Occipital lobe (tissue), 3 donors: ENCODE measurements at places on chromosomes 11 and 22. TPM values are rescaled to one million over a fixed set of nuclear protein-coding genes. Genes with fewer than 3 reads are reported as not detected.

DNA sequence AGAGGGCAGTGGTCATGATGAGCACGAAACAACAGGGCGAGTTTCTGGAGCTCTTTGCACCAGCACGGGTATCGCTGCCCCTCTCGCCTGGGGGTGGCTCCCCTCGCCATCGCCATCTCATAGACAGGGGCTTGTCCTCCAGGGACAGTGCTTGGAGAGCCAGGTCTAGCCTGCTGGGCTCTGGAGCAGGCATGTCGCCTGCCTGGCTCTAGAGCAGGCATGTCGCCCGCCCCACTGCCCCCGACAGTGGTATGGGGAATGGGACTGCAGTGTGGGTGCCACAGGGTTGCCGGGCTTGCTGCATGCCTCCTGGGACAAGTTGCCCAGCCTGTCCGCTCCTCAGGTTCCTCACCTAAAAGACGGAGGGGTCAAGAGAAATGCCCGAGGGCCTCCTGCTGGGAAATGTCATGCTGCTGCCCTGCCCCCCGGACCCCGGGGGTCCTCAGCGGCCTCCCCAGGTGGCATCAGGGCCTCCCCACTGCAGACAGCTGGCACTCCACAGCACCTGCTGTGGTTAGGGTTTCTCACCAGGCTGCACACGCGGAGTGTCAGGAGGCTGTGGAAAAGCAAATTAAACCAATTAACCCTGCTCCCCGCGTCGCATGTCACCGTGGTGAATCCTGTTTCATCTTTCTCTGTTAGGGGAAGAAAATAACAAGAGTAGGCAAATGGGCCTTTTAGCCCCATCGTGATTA lies 403.0 kb downstream of the TBC1D22A start:
- DNase-seq = no peak

DNA sequence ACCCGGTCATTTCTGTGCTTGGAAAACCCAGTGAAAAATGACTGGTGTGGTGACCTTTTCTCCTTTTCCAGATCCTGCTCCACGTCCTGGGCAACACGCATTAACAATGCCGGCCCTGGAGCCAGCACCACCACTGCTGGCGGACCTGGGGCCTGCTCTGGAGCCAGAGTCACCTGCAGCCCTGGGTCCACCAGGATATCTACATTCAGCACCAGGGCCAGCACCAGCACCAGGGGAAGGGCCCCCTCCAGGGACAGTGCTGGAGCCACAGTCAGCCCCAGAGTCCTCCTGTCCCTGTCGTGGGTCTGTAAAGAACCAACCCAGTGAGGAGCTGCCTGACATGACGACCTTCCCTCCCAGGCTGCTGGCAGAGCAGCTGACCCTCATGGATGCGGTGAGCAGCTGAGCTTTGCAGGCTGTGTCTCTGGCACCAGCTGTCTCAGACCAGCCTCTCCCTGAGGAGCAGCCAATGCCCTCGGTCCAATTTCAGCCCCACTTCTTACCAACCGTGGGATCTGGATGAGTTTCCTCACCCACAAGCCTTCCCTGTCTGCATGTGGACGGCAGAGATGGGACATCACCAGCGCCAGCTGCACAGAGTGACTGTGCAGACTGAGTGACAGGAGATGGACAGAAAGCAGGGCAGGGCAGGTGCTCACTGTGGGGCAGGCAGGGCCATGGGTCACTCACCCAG lies 1.9 kb downstream of the RGL4 start:
- DNase-seq = no peak

DNA sequence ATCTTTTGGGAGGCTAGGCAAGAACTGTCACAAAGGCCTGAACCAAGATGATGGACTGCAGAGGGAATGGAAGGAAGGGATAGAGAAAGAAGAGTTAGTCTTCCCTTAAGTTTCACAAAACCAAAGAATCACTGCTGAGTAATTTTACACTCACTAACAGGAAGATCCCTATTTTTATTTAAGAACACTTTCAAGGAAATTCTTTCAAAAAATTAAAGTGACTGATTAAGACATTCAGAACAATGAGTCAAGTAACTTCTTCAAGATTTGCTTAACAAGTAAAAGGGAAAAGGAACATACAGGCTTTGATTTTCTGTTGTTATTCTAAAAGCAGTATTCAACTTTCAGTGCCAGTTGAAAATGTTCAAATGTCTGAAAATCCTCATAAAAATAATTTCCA lies 3.1 kb downstream of the PITPNB start:
- DNase-seq = no peak

DNA sequence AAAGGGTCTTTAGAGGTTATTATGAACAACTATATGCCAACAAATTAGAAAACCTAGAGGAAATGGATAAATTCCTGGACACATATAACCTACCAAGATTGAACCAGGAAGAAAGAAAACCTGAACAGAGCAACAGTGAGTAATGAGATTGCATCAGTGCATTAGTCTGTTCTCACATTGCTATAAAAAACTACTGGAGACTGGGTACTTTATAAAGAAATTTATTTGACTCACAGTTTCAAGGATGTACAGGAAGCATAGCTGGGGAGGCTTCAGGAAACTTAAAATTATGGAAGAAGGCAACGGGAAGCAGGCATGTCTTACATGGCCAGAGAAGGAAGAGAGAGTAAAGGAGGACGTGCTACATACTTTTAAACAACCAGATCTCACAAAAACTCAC lies 70.8 kb upstream of the GNAZ start:
- DNase-seq = no peak

DNA sequence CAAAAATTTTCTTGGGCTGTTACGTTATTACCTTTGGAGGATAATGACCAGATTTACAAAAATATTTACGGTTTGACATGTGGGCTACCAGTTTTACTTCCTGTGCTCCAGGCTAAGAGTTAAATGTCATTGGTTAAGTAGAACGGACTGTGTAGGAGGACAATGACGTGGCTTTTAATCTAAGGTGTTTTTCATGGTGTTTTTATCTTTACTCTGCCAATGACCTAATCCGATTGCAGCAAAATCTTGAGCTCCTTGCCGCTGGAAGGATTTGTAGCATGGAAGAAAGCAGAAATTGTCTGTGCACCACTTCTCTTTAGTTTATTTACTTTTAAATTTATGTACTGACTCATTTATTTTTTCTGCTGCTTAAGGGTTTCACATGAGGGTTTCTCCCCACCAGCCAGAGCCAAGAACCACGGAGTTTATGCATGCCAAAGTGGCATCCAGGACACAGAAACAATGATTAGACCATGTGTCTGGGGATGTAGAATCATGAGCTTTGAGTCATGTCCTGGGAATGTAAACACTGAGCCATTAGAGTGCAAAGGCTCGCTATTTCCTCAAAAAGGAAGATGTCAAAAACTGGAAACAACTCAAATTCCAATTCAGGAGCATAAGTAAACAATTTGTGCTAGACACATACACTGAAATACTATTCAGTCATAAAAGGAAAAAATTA lies 1.9 kb upstream of the CARD16 start:
- no peak for DNase-seq

DNA sequence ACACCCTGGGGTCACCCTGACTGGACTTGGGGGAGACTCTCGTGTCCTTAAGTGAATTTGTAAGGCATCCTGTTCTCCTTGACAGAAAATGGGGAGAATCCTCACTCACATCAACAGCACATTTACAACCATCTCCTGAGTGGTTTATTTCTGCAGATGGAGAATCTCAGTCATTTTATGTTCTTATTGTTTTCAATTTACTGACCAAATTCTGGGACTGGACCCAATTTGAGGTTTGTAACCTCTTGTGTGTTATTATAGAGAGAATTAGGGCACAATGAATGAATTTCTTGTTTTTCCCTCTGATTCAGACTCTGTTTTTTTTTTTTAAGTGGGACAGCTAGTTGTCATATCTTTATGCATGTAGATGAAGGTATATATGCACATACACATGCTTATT lies 104.9 kb downstream of the ADAMTS15 start:
- no peak for DNase-seq

DNA sequence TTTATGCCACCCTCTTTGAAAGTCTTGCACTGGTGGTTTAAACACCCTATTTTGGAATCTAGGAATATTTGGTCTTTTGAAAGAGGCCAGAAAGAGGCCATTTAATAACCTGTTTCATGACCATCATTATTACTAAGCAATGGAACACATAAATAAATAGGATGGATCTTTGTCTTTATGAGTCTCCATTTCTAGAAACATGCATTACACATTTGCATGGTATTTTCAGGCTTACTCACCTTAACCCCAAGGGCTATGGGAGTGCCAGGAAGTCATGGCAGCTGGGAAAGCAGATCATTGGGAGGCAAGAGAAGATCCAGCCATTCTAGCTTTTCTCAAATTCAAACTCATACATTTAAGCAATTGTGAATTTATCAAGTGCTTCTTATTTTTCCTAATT lies 185.8 kb upstream of the POU2AF2 start:
- no peak for DNase-seq

OR51B5 gene
- total RNA-seq = 0.47 TPM

MS4A8 gene
- not detected for total RNA-seq

C11orf97 gene
- total RNA-seq = not detected

SMC1B gene
- total RNA-seq = under 0.01 TPM

CAPN1 gene
- 56.5 TPM for total RNA-seq

LMNTD2 gene
- 0.16 TPM for total RNA-seq
